ENCODE measurements at places on chromosomes 12 and 14. TPM values are rescaled to one million over a fixed set of nuclear protein-coding genes. Genes with fewer than 3 reads are reported as not detected.

PROX2 gene
- not detected for polyA plus RNA-seq

PGF gene
- polyA plus RNA-seq = 1.2 TPM

ASIC1 gene
- 1.6 TPM for polyA plus RNA-seq

KRT79 gene
- not detected for polyA plus RNA-seq

GLIPR1 gene
- 6.2 TPM for polyA plus RNA-seq

All from sigmoid colon (tissue), 7 donors.